ENCODE measurements at places on chromosomes 5 and 9.

GRCh38 chr5:59326596-59326995 lies 566.9 kb downstream of the PDE4D start:
- DNase-seq = no peak

- DNase-seq = no peak
These were observed 72.8 kb downstream of the NIPSNAP3B start for GRCh38 chr9:104836767-104837166.

DNA sequence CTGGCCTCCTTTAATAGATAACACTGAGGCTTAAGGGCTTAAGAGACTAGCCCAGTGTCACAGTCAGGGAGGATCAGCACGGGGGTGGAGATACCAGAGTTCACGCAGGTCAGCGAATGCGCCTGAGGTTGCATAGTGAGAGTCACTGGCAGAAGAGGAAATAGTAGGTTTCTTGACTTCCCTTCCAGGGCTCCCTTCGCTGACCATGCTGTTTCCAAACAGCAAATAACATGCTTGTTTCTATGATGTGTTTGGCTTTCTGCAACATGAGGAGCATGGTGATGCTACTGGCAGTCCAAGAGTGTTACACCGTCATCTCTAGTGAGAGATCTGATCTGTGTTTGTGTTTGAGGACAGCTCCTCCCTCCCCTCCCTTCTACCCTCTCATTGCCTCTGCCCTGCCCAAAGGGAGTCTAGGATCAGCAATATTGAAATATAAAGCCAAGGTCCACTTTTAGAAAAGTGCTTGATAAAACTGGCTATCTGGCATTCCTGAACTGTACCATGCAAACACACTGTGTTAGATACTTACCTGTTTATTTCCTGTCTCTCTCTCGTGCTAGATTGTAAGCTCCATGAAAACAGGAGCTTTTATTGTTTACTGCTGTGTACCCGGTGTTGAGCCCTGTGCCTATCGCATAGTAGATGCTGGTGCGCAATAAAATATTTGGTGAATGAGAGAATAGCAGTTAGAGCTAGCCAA lies 12.3 kb downstream of the TLE4 start:
- no peak for DNase-seq

DNA sequence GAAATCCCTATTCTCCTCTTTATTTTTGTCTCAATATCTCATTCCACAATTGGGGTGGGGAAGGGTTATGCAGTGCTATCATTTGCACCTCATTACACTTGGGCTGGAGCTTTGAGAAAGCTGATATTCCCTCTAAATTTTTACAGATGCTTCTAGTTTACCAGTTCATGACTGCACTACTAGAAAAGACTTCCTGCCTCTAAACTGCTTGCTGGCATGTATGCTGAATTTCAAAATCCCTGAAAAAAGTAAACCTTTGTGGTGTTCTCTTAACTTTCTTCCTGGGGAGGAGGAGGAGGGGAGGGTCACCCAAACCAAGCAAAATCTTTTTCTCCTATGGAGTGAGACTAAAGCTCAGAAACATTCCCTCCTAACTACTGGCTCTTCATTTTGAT lies 45.1 kb downstream of the BNC2 start:
- no peak for DNase-seq

GRCh38 chr9:123044586-123044985 lies 11.1 kb downstream of the GPR21 start:
- DNase-seq = no peak

DNA sequence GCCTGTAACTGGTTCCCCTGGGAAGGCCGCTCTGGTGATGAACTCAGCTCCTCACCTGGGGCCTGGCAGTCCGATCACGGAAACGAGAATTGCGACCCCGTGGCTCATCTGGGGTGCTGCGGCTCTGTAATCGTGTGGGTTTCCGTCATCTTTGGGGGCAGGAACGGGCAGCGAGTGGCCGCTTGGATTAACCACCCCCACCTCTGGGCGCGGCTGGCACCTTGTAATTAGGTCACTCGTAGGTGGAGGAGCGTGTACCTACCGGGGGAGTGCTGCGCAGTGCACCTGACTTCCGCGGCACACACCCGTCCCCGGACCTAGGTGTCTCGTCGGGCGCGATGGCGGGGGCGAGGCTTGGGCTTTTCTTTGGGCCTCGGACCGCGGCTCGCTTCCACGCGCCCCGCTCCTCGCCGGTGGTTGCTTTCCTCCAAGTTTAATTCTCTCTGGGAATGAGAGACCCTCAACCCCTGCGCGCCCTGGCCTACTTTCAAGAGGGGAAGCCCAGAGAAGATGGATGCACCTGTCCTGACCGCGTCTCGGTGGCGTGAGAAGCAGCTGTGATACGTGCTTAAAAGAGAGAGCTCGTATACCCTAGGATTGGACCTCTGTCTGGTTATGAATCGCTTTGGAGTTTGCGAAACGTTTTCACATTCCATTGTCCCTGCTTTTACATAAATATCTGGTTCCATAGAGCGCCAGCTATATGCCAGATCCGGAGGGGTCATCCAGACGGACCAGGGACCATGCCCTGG lies 744 bp upstream of the PPP2CA start:
- DNase-seq = peak; percentile 75

DNA sequence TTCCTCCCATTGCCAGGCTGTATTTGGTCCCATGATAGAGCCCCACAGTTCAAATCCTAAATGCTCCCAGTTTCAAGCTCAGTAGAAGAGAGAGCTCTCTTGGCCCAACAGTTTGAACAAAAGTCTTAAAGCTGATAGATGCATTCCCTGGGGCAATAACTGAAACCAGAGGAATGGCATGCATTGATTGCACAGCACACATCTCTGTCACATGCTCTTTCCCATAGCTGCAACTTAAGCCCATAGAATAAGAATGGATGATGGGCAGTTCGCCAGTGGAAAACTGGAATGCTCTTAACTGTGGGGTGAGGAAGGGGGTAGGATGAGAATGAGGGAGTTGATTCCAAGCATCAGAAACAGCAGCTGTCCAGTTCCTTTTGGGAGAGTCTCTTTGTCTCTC lies 1942.4 kb upstream of the WWC1 start:
- DNase-seq = no peak

DNA sequence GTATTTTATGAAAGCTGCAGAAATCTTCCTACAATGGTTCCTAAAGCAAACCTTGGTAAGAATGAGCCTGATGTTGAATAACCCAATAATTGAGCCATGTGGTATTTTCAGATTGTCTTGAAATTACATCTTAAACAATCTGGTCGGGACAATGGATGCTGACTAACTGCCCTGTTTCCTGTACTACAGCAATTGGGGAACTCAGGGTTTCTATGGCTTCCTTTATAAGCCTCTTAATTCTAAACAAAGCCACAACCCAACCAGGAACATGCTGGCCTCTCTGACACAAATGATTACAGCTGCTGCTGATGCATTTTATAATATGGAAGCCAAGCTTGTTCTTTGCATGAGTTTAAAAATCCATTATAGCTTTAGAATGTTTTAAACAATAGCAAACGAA lies 30.2 kb downstream of the PTPN3 start:
- DNase-seq = no peak

- no peak for DNase-seq
These were observed 139.3 kb downstream of the EMB start for GRCh38 chr5:50301756-50302155.

GRCh38 chr5:59146729-59147128 lies 563.9 kb downstream of the RAB3C start:
- DNase-seq = no peak

- no peak for DNase-seq
These were observed 882.7 kb downstream of the TLE1 start for GRCh38 chr9:80806671-80807070.

DNA sequence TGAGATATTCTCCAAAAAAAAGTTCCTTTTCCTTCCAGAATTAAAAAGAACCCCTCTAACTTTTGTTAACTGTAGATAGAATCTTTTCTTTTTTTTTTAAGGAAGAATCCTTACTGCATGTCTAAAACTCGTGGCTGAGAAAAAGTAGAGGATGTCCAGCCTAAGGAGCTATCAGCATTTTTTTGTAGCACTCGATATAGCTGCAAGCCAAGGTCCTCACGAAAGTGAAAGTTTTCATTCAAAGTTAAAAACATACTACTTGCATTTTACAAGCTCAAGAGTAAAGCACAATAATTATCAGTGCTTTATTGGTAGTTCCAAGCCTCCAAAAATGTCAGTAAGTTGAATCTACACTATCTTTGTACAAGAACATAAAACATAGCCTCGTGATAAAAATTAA lies 28.7 kb upstream of the ZSWIM6 start:
- DNase-seq = no peak

- DNase-seq = no peak
These were observed 970.2 kb upstream of the COX7C start for GRCh38 chr5:85647349-85648127.

DNA sequence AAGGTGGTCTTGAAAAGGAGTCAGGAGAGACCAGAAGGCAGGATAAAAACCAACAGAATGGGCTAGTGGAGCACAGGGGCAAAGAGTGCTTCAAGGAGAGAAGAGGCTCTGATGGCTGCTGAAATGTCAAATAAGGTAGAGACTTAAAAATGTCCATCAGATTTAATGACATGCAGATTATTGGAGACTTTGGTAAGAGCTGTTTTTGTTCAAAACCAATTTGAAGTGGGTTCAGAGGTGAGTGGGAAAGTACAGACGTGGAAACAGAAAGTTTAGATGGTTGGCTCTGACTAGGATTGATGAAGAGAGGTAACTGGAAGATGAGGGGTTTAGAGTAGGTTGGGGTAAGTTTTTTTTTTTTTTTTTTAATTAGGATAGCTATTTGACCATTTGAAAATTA lies 14.1 kb downstream of the SLC25A46 start:
- no peak for DNase-seq

Measured in T-helper 1 cell (primary cell).